HepG2 (cell line): ENCODE measurements at places on chromosomes 1 and 21. TPM values are rescaled to one million over a fixed set of nuclear protein-coding genes. Genes with fewer than 3 reads are reported as not detected.
A peak's percentile ranks its signal among the peaks of the same experiment; 100 is the strongest.

- DNase-seq: no peak
Measured at GRCh38 chr1:231971397-231972110, 345.0 kb downstream of the DISC1 start.

- no peak for DNase-seq
Measured at GRCh38 chr1:229856009-229856650, 210.9 kb upstream of the GALNT2 start.

- DNase-seq: no peak
Measured at GRCh38 chr1:205442051-205442725, 13.7 kb downstream of the BLACAT1 start.

- no peak for DNase-seq
Measured at GRCh38 chr21:36145259-36145658, 10.4 kb downstream of the CBR3 start.

DNA sequence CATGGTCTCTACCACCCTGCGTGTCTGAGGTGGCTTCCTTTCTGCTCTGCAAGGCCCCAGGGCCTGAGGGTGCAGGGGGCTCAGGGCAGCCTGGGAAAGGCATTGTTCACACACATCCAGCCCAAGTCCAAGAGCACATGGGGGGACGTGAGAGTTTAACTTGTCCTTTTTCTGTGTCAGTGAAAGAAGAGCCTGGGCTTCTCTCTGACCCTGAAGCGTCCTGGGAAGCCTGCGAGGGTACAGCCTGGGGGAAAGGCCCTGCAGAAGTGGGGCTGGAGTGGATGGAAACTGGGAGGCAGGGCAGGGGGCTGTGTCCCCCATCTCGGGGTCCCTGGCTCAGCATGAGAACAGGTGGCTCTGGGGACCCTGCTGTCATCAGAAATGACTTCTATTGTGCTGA is 181.6 kb downstream of the PRDM16 start:
- DNase-seq: peak; percentile 32

FAM151A gene
- 1.5 and 3.6 TPM in 2 replicates for total RNA-seq
